Amniotic stem cell (primary cell): ENCODE measurements at places on chromosomes 12 and 14.

DNA sequence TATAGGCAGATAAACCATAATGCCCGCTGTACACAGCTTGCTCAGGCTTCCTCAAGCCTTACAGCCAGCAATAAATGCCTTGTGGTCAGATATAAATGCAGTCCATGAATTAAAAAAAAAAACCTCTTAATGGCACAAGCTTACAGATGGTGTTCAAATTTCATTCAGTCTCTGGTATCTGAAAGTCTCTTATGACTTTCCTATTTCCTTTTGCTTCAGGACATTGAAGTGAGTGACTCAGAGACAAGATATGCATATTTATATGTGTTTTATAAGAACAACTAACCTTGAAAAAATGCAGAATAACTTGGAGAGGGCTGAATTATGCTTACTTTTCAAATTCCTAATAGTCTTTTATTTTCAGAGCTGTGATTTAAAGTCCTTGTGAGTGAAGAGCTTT lies 426.9 kb upstream of the MIS18BP1 start:
- DNase-seq: no peak

GRCh38 chr12:106389151-106389550 lies 31.6 kb downstream of the POLR3B start:
- no peak for DNase-seq

GRCh38 chr12:118345355-118345754 lies 27.4 kb downstream of the TAOK3 start:
- no peak for DNase-seq

GRCh38 chr12:122688291-122688690 lies 14.9 kb downstream of the HCAR2 start:
- no peak for DNase-seq

DNA sequence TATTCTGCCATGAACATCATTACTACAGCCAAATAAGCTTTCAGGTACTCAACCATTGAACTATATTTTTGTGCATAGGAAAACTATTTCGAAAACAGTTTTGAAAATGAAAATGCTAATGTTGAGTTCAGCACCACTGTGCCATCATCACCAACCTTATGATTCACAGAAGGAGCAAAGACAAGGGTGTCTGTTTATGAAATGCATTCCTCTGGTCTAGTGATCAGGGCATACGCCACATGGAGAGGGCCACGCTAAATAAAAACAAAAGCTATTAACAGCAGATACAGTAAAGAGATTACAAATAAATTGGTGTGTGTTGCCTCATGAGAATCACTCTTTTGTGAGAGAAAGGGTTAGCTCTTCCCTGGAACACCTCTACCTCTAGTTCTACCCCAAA lies 43.2 kb upstream of the BMAL2 start:
- no peak for DNase-seq

DNA sequence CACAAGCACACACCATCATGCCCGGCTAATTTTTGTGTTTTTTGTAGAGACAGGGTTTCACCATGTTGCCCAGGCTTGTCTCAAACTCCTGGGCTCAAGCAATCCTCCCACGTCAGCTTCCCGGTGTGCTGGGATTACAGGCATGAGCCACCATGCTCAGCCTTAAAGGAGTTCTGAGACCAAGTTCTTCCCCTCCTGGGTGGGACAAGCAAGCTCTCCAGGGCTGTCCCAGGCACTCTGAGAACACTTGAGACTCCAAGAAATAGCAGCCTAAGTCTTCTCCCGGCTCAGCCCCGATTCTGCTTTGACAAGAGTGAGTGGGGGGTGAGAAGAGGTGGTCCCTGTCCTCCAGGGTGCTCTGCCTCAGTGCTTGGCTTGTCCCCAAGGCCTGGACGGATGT lies 86.4 kb downstream of the STAB2 start:
- no peak for DNase-seq

- no peak for DNase-seq
These were observed 80.0 kb downstream of the ATXN2 start for GRCh38 chr12:111519083-111519482.

DNA sequence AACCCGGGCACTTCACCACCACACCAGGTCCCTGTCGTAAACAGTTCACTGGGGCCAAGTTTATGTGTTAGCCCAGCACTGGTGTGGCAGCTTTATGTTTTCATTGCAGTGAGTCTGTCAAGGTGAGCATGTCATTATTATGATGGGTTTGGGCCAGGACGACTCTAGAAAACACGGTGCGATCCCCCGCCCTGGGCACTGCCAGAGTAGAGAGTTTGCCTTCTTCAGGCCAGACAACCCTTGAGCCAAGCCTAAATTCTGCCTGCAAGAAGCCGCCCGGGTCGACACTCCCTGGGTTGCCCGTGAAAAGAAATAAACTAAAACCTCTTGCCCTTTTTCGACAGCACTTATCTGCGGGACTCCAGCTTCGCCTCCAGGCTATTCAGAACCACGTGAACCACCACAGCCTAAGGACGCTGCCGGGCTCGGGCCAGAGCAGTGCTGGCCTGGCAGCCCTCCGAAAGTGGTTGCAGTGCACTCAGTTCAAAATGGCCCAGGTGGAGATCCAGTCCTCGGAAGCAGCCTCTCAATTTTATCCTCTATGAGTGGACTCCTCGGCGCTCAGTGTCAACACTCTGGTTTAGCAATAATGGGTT lies 81.8 kb downstream of the PRIMA1 start:
- no peak for DNase-seq

- DNase-seq: no peak
These were observed 116.3 kb downstream of the GLT1D1 start for GRCh38 chr12:128969480-128970055.
